CD4-positive, alpha-beta T cell treated with Interleukin-2 at 100 ng/mL for 4 hours (primary cell): ENCODE measurements at places on chromosomes 2 and 18.

GRCh38 chr2:152525277-152525838 is 190.4 kb downstream of the FMNL2 start:
- DNase-seq, result no peak

- DNase-seq, result no peak
Measured at GRCh38 chr18:35467624-35468016, 30.1 kb downstream of the INO80C start.

- no peak for DNase-seq
Measured at GRCh38 chr2:33000986-33001385, 54.2 kb downstream of the LTBP1 start.

DNA sequence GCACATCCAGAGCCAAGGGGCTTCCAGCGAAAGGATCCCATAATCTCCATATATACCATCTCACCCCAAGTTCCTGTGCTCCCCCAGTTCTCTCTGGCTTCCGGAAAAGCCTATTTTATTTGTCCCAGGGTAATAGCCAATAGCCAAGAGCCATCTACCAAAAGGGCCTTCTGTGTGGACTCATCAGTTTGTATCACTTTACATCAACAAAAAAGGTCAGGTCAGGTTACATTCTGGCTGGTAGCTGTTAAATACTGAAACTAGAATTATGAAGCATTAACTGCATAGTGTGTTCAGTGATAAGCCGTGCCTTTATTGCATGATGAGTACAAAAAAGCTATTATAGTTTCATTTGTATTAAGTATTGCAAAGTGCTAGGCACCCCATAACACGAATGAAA is 223.7 kb downstream of the IRS1 start:
- DNase-seq, result no peak

DNA sequence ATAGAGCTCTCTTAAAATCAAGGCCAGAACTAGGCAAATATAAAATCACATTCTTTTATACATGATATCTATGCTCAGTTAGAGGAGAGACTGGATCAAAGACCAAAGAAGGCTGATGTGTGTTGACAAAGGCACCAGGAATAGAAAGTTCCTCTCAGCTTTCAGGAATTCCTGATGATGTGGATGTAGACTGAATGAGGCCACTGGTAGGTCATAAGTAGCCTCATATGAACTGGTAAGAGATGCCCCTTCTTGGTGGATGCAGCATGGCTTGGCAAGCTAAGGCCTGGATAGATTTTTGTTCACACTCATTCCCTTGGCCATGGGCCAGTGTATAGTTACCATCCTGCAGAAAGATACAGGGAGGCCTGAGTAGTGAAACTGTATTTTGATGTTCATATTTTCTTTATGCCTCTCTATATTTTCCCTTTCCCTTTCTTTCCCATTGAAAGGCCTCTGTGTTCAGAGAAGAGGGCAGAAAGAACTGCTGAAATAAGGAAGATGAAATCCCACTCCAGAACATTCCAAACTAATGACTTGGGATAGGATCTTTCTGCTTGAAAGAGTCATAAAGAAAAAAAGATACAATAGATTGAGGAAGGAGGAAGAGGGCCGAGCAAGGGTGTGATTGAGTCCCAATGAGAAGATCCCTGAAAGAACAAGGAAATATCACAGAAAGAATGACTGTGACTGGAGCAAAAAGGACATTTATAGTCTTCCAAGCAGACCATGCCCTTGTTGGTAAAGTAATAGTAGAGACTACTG is 2182.7 kb upstream of the PIK3C3 start:
- no peak for DNase-seq

GRCh38 chr2:66431274-66431642 is 3.7 kb upstream of the MEIS1 start:
- DNase-seq, result no peak
